ENCODE measurements at places on chromosomes 1 and 21.

- no peak for DNase-seq
These were observed 13.9 kb downstream of the CELSR2 start for GRCh38 chr1:109263234-109263596.

- DNase-seq = no peak
These were observed 50.8 kb downstream of the TOMM20 start for GRCh38 chr1:235077571-235078479.

DNA sequence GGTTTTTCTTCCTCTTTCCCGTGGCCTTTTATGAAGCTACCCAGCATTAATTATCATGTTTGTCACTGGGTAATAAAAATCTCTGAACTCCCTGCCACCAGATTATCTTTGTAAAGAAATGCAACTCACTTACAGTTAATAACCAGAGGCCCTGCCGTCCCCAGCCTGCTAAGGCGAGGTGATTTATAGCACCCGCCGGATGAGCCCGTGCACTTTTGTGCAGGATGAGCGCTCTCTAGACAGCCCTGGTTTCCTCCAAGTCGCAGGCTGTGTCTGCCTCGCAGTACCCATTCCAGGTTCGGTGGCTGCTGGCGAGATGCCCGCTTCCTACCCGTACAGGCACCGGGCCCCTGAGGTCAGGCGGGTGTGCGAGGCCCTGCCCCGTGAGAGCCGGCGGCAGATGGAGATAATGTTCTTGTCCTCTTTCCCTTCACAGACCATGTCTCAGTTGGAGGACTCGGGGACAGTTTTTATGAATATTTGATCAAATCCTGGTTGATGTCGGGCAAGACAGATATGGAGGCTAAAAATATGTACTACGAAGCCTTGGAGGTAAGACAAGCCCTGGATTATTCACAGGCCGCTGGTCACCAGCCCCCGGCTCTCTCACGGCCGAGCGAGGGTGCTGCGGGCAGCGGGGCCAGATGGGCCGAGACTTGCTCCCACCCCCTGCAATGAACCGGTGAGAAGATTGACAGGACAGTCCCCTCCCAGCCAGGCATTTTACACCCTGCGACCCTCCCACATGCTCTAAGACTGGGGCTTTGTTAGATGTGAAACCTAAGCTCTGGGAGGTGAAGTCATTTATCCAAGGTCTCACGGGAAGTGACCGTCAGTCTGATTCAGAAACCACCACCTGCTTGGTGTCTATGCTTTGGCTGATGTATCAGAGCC lies 28.5 kb upstream of the SELENON start:
- DNase-seq = no peak

- no peak for DNase-seq
These were observed 49.3 kb downstream of the GADD45A start for GRCh38 chr1:67734323-67734690.

GRCh38 chr1:235500971-235501540 lies 3.2 kb downstream of the B3GALNT2 start:
- DNase-seq = no peak

DNA sequence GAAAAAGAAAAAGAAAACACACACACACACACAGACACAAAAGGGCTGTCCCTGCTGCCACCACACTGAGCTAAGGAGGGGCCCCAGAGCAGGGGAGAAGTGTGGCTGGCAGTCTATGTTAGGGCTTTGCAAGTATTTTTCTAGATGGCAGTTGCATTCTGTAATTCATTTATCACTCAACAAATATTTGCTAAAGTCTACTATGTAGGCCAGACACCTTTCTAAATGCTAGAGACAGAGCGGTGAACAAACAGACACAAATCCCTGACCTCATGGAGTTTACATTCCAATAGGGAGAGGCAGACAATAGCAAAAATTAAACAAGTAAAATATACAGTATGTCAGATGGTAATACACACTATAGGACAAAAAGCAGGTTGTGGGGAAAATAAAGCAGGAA lies 20.2 kb downstream of the WDR64 start:
- DNase-seq = no peak

DNA sequence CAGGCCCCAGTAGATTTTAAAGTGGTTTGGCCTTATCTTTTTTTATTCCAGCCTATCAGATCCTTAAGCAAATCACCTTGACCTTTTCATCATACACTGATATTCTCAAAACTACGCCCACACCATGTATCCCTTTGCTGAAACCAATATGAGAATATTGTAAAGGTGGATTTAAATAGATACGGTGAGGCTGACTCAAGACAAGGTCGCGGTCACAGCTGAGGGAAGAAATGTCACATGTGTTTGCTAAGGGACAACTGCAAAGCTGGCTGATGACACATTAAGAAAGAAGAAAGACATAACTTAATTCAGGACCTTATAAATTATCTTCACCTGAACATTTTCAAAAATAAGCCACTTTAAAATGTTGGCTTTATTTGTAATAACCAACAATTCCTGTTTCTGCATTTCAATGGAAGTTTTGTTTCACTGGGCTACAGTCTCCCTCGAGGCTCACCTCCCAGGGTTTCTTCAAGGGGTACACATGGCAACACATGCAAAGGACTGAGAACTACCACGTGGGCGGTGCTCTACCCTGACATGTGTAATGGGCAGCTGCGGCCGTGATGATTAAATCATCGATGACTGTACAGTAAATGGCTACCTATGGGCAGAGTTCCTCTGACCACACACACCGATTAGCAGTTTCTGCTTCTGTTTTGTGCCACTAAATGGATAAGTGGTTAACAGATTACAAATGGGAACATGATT lies 189.5 kb downstream of the SIPA1L2 start:
- DNase-seq = no peak

DNA sequence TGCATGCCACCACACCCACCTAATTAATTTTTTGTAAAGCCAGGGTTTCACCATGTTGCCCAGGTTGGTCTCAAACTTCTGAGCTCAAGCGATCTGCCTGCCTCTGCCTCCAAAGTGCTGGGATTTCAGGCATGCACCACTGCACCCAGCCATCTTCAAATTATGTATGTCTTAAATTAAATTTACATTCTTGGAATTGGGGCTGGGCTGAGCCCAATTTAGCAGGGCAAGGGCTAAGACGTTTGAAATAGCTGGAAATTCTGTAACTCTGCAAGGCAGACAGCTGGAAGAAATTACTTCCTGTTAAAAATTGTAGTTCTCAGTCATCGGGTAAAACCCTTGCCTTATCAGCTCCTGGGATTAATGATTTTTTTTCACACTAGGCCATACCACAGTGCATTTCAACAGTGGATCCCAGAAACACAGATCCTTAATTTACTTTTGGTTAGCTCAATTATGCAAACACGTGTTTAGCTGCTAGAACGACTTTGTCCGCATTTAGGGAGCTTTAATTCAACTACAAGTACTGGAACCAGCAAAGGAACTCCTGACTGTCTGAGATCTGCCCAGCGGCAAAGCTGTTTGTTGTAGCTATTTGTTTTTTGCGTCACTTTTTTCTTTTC lies 83.3 kb downstream of the OLFML3 start:
- DNase-seq = no peak

GRCh38 chr1:77513839-77514763 lies 168.4 kb downstream of the ZZZ3 start:
- DNase-seq = peak; percentile 70

GRCh38 chr1:218409946-218410510 lies 64.9 kb downstream of the TGFB2 start:
- DNase-seq = no peak

DNA sequence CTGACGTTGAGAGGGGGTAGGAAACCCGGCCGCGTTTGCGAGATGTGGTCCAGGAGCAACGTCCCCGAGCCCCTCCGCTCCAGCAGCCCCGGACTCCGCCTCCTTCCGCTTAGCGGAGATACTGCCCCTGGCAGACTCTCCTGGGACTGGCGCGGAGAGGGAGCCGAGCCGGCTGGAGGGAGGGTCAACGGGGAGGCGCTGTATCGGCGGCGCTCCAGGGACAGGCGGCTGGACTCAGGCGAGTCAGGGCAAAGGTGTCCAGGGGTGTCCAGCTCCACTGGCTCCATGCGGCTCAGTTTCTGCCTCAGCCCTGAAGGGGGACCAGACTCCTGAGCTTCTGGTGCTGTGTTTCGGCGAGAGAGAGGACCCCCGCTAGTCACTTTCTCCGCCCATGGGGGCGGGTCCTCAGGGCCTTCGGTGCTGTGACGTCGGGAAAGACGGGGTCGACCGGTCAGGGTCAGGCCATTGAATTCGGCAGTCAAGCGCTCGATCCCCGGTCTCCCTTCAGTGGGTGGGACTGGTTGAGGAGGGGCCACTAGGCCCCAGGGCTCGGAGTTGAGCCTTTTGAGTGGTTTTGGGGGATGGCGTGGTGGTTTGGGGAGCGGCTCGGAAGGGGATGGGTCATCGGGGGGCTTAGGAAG lies 2.8 kb upstream of the LIX1L start:
- DNase-seq = no peak

DNA sequence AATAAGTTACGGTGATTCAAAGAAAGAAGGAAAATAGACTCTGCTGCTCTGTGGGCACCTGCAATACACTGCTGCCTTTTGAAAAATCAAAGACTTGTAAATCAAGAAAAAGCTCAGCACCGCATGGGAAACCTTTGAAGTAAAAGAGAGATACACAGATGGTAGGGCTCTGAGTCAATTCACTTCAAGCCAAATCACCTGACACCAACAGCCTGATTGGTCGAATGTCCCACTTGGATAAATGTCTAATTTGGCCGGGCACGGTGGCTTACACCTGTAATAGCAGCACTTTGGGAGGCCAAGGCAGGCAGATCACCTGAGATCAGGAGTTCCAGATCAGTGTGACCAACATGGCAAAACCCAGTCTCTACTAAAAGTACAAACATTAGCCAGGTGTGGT lies 19.2 kb upstream of the RCAN3 start:
- no peak for DNase-seq

DNA sequence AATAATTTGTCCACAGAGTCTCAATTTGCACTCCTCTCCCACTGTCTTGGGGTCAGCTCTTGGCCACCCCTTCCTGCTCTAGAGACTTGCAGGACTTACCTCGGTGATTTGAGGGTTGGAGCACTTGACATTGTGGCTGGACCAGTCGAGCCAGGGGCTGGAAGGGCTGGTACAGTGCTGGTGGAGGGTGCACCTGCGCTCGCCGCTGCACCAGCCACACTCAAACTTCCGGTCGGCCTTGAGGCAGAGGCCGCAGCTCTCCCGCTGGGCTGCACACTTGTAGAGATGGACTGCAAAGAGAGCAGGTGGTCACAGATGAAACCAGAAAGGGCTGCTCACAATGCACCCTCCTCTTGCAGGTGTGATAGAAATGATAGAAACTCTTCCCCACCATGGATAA lies 165.0 kb downstream of the PLXNA2 start:
- DNase-seq = no peak

- DNase-seq = no peak
These were observed 46.3 kb upstream of the IRF2BP2 start for GRCh38 chr1:234656070-234656895.

DNA sequence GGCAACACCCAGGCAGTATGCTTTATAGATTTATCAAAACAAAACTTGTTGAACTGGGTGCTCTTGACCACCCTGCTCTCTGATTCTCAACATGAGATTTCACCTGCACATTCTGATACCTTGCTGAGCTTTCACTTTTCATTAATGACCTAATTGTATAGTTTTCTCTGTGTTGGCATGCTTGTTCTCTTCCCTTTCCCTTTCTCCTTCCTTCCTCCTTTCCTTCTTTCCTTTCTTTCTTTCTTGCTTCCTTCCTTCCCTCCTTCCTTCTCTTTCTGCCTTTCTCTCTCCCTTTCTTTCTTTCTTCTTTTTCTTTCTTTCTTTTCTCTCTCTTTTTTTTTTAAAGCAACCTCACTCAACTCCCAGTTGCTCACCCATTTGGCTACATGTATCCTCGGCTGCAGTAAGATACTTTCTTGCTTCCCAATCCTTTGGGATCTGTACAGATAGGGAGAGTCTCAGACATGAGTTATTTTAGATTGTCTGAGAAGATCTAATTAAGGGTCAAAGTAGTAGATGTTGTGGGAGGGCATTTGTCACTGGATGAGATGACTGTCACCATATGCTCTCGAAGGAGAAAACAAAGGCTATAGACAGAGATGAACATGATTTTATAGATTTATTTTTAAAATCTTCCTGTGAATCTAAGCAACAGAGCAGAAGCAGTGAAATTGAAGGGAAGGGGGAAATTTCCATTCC lies 458.0 kb downstream of the USP25 start:
- no peak for DNase-seq
